ENCODE measurements at places on chromosomes 11 and 22.

DNA sequence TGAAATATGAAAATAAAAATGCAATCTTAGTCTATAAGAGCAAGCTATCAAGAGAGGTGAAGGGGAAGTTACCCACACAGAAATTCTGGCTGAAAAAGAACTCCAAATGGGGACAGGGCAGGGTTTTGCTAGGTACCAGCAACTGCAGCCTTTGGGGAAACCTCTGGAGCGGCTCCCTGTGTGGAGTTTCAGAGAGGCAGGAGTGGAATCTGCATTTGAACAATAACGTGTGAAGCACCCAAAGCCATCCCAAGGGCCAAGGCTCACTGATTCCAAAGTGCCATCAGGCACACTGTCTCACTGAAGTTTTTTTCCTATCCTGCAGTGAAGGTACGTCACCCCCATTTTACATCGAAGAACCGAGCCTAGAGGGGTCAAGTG is 87.8 kb downstream of the KCNC1 start:
- DNase-seq: no peak

DNA sequence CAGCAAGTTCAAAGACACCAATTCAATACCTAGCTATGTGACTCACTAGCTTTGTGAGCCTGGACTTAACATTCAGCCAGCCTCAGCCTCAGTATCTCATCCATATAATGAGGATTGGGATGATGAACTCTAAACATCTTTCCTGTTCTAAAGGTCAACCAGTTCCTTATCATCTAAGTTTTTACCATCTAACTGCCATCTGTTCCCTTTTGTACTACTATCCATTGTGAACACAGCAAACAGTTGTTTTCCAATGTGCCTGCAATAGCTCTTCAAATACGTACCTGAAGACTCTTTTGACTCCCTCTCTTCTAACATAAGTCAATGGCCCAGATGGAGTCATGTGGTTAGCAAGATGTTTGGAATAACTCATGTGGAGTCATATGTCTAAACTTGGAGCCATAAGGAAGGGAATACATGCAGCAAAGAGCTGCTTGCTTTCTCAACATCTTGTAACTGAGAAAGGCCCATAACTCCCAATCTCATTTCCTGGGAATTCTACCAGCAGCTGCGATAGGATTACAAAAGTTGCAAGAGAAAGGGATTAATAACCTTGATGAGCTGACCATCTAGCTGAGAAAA is 19.4 kb downstream of the SYTL2 start:
- no peak for DNase-seq

DNA sequence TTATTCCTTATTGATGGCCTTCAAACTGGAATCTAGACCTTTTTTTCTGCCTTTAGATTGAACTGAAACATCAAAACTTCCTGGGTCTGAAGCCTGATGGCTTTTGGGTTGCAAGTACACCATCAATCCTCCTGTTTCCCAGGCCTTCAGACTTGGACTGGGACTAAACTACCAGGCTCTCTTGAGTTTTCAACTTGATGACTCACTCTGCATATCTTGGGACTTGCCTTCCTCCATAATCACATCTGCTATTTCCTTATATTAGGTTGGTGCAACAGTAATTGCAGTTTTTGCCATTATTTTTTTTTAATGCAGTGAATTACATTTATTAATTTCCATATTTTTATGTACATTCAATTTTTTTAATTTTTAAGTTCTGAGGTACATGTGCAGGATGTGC is 7.0 kb downstream of the OR51B5 start:
- DNase-seq: no peak

DNA sequence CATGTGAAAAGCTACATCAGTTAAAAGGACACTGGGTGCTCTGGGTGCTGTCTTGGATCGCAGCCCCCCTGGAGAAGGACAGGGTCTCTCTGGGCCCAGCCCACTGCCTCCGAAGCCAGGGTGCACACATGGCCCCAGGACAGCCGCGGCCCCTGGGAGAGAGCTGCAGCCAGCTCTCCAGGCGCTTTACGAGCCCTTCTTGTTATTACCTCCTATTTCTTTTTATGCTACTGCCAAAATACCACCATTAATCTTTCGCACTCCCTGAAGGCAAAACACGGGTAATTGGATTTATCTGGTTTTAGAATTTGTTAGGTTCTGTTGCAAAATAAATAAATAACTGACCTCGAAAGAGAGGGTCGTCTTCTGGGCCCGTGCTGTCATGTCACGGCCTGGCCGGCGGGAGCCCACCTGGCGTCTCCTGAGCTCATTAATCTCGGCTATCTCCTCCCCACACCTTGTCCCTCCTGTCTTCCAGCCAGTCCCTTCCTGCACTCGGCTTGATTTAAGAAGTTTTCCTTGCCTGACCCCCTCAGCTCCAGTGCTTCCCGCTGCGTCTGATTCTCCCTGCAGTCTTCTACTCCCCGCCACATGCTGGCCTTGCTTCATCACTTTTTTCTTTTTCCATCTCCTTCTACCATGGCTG is 611.7 kb downstream of the OPCML start:
- DNase-seq: no peak

DNA sequence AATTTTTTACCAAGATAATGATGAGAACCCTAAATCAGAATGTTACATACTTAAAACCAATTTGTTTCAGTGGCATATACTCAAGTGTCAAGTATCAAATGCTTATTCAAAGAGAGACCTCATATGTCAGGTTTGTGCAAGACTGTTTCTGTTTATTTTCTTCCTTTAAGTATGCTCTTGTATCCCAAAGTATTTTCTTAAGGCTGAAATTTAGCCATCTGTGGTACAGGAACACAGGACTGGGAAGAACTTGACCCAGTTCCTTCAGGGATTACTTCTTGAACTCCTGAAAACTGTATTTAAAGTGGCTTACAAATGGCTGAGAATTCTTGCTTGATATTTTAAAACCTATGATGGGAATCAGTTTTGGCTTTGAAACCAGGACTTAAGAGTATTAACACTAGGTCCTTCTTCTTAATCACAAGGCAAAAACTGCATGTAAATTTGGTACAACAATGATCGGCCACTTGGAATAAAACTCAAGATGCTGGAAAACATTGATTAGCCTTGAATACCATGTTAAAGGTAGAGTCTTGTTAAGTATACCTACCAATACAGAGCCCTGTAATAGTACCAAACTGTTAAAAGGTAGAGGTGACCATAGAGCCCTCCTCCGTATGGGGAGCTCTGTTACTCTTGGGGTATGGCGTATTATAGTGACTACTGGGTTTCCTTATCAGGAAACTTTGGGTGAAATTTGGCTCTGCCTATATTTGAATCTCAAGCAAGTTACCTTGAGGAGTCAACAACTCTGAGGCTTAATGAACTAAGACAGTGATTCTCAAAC is 95.9 kb downstream of the BLID start:
- DNase-seq: no peak

DNA sequence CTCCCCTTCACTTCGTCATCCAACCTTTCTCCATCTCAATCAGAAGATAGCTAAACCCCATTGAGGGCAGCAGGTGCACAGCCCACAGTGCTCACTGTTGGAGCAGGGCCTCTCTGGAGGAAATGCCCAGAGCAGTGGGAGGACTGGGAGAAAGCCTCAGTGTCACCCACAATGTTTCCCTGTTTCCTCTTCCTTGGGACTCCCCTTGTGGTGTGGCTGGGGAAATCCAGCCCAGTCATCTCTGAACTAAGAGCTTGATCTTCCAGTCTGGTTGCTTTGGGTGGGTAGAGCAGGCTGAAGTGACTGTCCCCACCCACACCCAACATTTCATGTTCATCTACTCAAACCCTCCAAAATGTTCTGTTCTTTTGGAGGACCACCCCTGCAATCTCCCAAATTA is 29.8 kb upstream of the EED start:
- no peak for DNase-seq

DNA sequence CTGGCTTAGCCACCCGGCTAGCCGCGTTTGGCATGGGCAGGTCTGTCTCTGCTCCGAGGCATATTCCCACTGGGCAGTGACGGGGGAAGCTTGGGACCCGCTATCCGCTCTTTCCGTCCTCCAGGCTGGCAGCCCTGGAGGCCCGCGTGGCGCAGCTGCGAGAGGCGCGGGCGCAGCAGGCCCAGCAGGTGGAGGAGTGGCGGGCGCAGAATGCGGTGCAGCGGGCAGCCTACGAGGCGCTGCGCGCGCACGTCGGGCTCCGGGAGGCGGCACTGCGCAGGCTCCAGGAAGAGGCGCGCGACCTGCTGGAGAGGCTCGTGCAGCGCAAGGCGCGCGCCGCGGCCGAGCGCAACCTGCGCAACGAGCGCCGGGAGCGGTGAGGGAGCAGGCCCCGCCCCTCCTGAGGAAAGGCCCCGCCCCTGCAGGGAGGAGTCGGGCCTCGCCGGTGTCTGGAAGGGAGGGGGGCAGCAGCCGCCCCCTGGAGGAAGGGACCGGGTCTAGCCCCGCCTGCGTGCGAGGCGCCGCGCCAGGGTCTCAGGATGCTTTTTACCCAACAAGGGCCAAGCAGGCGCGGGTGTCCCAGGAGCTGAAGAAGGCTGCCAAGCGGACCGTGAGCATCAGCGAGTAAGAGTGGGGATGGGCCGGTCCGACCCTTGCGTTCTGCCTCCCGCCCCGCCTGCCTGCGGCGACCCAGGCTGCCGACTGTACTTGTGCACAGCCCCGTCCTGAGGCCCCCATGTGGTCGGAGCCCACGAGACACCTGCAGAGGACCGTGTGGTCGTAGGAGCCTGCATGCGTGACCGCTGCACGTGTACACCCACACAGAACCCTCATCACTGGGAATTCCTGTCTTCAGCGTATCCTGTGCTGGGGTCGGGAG is 7.9 kb downstream of the ATG16L2 start:
- peak; percentile 82 for DNase-seq

- DNase-seq: peak; percentile 64
Measured at GRCh38 chr22:21741790-21742189, 6.2 kb upstream of the YPEL1 start.

GRCh38 chr11:81494431-81494830 is 1239.2 kb downstream of the FAM181B start:
- DNase-seq: no peak

DNA sequence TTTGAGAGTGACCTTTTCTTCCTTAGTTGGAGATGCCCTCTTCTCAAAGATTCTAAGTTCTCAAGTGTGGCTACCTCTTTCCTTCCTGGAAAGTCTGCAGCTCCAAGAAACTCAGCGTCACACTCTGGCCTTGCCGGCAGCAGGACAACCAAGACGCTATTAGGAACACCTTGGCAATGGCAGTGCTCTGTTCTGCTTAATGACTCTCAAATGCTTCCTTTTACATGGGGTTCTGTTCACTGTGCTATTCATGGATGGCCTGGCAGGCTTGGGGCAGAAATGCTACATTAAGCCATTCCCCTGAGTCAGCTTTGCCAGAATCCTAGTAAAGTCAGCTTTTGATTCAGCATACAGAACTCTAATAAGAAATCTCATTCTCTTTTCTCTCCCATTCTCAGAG is 25.9 kb downstream of the LARGE2 start:
- no peak for DNase-seq

- no peak for DNase-seq
Measured at GRCh38 chr22:50000587-50001387, 11.8 kb downstream of the IL17REL start.

GRCh38 chr11:68821670-68822069 is 20.0 kb downstream of the CPT1A start:
- no peak for DNase-seq

DNA sequence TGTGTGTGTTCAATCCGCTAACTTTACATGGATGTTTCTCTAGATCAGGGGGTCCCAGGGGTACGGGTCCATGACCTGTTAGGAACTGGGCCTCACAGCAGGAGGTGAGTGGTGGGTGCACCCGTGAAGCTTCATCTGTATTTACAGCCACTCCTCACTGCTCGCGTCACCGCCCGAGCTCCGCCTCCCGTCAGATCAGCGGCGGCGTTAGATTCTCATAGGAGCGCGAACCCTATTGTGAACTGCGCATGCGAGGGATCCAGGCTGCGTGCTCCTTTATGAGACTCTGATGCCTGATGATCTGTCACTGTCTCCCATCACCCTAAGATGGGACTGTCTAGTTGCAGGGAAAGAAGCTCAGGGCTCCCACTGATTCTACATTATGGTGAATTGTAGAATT is 31.9 kb downstream of the MRGPRD start:
- no peak for DNase-seq

GRCh38 chr22:42862045-42862734 is 5.1 kb upstream of the ARFGAP3 start:
- DNase-seq: no peak

- DNase-seq: no peak
Measured at GRCh38 chr22:41780746-41781505, 19.6 kb upstream of the CCDC134 start.

GRCh38 chr11:87150936-87151335 is 113.2 kb downstream of the TMEM135 start:
- no peak for DNase-seq

DNA sequence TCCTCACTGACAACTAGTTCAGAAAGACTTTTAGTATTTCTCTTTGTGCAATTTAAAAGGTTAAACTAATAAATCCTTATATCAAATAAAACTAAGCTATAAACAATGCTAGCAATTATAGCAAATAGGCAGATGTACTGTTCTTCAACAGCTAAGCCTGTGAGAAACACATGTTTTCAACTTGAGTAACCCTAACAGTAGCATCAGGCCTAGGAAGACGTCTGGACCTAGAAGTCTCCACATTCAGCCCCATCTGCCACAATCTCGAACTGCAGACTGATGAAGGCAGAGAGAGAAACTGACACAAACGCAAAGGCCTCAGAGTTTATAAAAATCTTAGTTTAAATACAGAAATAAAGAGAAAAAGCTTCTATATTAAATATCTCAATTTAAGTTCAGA is 2.5 kb downstream of the ST13 start:
- DNase-seq: no peak

DNA sequence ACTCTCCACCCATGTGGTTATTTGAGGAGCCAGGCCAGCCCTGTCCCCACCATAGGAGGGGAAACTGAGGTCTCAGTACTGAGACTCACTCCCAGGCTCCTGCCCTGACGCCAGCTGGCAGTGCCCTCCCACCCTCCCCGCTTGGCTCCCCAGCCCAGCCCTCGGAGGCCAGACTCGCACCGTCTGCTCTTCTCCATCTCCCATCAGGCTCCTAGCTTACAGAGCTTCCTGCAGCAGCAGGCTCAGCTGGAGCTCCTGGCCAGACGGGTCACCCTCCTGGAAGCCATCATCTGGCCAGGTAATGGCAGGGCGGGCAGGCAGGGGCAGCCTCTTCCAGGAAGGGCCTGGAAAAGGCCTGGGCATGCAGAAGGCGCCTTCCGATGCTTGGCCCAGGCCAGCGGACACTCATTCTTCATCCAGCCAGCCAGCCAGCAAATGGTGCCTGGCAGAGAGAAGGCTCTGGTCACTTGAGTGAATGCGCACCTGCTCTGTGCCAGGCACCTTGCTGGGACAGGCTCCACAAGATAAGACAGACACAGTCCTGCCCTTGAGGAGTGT is 12.6 kb downstream of the RHBDD3 start:
- DNase-seq: no peak

GRCh38 chr22:23882370-23882769 is 11.8 kb upstream of the MIF start:
- no peak for DNase-seq
